ENCODE measurements at places on chromosomes 3 and 15.

DNA sequence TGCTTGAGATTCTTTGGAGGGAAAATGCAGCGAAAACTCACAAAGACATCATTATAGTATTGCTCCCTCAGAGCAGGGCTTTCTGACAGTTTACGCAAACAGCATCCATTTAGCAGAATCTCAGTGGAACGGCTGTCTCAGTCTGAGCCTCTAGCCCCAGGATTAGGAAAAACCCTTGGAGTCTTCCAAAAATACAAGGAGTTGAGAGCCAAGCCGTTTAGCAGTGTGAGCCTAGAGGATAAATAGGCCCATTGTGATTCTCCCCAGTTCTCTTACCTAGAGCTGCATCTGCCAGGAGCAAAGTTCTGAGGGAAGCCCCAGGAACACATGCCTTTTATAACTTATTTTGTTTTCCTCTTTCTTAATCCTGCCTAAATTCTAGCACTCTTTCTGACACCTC is 359.6 kb downstream of the NTRK3 start:
- no peak for DNase-seq

DNA sequence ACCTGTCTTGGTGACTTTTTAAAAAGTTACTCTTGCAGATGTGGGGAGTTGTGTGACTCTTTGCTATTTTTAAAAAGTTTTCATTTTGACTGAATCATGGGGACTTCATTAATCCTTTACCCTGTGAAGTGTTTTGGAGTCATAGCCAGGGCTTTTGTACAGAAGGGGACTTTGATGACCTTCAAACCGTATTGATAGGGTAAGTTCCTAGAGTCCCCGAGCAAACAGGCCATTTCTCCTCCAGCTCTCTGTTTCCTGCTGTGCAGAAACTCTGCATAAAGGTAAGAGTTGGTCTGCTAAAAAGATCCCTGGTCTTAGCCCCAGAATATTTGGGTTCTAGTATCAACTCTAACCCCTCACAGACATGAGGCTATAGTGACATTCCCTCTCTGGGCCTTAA is 170.8 kb upstream of the BCL6 start:
- no peak for DNase-seq

DNA sequence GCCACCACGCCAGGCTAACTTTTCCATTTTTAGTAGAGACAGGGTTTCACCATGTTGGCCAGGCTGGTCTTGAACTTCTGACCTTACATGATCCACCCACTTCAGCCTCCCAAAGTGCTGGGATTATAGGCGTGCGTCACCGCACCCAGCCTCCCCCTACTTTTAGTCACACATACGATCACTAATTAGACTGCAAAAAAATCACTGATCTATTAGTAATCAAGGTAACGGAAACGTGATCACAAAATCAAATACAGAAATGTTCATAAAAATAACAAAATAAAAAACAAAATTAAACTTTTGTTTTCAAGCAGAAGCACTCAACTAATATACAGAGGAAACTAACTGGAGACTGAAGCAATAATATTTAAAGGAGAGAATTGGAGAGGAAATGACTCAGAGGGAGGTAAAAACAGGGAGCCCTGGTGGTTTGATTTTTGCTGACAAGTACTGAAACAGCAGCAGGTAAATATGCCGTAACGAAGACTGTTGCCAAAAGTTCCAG is 4.6 kb downstream of the WDR53 start:
- no peak for DNase-seq

DNA sequence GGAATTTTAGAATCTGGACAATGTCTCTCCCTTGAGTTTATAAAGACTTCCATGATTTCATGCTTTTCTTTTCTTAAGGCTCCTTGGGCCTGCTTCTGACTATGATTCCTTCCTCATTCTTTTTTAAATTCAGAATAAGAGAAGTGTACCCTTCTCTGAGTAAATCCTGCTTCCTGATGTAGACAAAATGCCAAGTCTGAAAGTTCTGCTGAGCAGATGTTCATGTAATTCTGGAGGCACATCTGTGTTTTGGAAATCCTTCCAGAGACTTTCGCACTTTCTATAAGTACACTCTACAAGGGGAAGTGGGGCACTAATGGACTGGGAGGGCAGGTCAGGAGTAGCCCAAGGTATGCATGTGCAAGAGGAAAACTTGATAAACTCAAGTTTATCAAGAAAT is 24.8 kb downstream of the TPM1 start:
- DNase-seq, result no peak

DNA sequence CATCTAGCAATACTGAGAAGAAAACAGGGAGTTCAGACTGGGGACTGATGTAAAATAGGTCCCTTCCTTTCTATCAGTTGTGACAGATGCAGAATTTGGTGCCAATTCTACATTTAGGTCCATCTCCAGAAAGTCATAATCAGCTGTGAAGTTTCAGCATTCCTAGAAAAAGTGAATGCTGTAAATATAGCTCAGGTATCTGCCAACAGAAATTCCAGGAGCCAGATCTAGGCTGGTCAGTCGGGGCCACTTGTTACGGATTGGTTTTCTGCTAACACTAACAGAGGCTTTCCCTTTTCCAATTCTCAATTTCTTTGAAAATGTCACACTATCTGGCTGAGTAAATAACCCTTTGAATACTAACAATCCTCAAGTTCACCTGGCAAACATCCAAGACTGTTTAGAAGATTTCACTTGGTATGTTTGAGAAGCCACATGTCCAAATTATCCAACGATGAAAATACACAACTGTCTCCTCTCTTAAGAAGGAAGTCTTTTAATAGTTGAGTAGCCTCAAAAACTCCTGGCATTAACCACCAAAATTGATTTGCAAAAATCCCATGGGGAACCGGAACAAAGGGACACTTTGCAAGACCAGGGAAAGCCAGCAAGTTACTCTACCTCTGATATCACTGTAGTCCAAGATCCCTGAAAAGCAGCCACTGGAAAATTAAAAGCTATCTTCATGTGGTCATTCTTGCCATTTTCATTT is 222.3 kb downstream of the ZMAT3 start:
- no peak for DNase-seq

DNA sequence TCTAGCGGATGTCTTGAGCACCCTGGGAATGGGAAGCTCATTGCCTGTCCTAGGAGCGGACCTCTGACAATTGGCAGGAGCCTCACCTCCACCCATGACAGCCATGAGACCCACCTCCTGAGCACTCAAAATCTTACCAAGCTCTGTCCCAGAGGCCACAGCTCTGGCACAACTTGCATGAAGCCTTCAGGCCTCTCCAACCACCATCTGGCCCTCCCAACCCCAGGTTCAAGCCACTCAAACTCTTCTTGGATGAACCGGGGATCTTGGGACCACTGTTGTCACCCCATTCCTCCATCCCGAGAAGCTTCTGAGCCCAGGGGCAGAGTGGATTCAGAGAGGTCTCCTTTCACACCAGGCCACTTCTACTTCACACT is 1.5 kb downstream of the VIPR1 start:
- no peak for DNase-seq

- DNase-seq, result no peak
Measured at GRCh38 chr15:72965671-72966070, 86.6 kb upstream of the NEO1 start.

GRCh38 chr15:81000144-81000623 is 539 bp upstream of the TLNRD1 start:
- DNase-seq, result no peak

DNA sequence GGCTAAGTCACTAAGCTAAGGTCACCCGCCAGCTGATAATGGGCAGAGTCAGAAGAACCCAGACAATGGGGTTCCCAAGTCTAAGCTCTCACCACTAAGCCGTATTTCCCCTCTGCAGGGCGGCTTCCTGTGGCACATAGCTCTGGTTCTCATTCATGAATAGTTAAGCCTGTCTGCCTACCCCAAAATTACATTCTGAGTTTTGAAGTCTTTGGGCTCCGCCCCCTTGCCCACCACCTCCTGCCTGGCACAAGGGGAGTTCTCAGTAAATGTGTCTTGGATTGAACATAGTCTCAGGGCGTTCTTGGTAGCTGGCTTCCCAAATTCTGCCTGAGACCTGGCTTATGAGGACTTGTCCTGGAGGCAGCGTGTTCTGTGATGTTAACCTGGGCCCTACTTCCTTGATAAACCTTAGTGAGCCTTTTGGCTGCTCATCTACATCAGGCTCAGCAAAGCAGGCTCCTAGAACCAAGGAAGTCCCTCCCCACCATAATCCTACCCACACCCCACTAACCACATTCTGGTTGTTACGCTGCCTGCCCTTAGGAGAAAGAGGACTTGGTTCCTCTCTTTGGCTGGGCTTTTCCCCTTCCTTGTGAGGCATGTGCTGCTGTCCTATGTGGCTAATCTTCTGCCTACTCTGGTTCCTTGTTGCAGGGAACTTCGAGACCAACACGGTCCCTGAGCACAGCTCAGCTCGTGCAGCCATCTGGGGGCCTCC is 54.9 kb downstream of the STARD5 start:
- DNase-seq, result no peak

GRCh38 chr3:52350416-52350815 is 34.3 kb downstream of the DNAH1 start:
- DNase-seq, result no peak
